ENCODE measurements at places on chromosomes 12 and 14. TPM values are rescaled to one million over a fixed set of nuclear protein-coding genes. Genes with fewer than 3 reads are reported as not detected.

The GLRX5 gene
- 31.8 TPM for total RNA-seq

The KRT77 gene
- total RNA-seq: not detected

The UBC gene
- total RNA-seq: 950 TPM

The TRHDE gene
- not detected for total RNA-seq

The CAPS2 gene
- total RNA-seq: 2.1 TPM

The ITGA7 gene
- total RNA-seq: 4.1 TPM

The LYZ gene
- total RNA-seq: not detected

The DCN gene
- total RNA-seq: not detected

The GEMIN2 gene
- total RNA-seq: 17.2 TPM

The RERG gene
- total RNA-seq: not detected

The TAS2R20 gene
- total RNA-seq: 0.36 TPM

The PRORP gene
- total RNA-seq: 43.4 TPM

The ANKRD9 gene
- total RNA-seq: 17.5 TPM

The ABCC9 gene
- not detected for total RNA-seq

The SLC7A8 gene
- total RNA-seq: 1.7 TPM

The DDX54 gene
- total RNA-seq: 109 TPM

The MPHOSPH9 gene
- 88.8 TPM for total RNA-seq

The BCL7A gene
- total RNA-seq: 3.6 TPM

The FBLN5 gene
- total RNA-seq: 1.9 TPM

The IAPP gene
- total RNA-seq: not detected

The GPR132 gene
- total RNA-seq: 34.2 TPM

The TEAD4 gene
- total RNA-seq: 3.2 TPM

The TAS2R42 gene
- total RNA-seq: not detected

The TMTC1 gene
- 0.15 TPM for total RNA-seq

The P3H3 gene
- total RNA-seq: 2.7 TPM

The CLMN gene
- total RNA-seq: 0.97 TPM

The FLRT2 gene
- not detected for total RNA-seq

The SLC6A12 gene
- 0.43 TPM for total RNA-seq

The TC2N gene
- 44.9 TPM for total RNA-seq

The PITPNM2 gene
- 5.9 TPM for total RNA-seq

The REM2 gene
- 0.77 TPM for total RNA-seq

The CELA1 gene
- total RNA-seq: 0.24 TPM

The ACVRL1 gene
- total RNA-seq: not detected

The CD27 gene
- 36.5 TPM for total RNA-seq

The GXYLT1 gene
- 7.0 TPM for total RNA-seq

The MGP gene
- not detected for total RNA-seq

The KCNH3 gene
- total RNA-seq: 1.3 TPM

The DDX47 gene
- 75.2 TPM for total RNA-seq

The VWF gene
- total RNA-seq: not detected

The GNG2 gene
- 146 TPM for total RNA-seq

The MGAT4C gene
- total RNA-seq: not detected

The ANO4 gene
- total RNA-seq: not detected

The MYO1A gene
- 0.61 TPM for total RNA-seq

All from activated CD4-positive, alpha-beta memory T cell treated with anti-CD3 and anti-CD28 coated beads for 36 hours (primary cell).